ENCODE measurements at places on chromosomes 1 and 21. TPM values are rescaled to one million over a fixed set of nuclear protein-coding genes. Genes with fewer than 3 reads are reported as not detected.
A peak's percentile ranks its signal among the peaks of the same experiment; 100 is the strongest.

Gene OR2M7
- total RNA-seq, result not detected

- ATAC-seq, result no peak
Observed at GRCh38 chr1:53276902-53277281, 38.6 kb upstream of the MAGOH start.

DNA sequence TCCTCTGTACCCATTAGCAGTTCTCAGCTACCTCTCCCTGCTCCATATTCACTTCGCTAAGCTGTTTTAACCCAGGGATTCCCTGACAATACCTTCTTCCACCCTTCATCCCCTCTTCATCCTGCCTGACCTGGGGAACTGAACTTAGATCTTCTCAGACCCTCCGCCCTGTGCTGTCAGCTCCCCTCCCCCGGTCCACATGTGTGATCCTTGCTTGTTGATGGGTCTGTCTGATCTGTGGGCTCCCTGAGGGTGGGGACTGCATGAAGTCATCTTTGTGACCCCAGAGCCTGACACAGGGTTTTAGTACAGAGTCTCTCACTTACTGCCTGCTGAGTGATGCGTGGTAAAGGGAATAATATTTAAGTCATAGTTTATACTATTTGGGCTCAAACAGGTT, 11.8 kb downstream of the CHAF1B start:
- ATAC-seq, result no peak

DNA sequence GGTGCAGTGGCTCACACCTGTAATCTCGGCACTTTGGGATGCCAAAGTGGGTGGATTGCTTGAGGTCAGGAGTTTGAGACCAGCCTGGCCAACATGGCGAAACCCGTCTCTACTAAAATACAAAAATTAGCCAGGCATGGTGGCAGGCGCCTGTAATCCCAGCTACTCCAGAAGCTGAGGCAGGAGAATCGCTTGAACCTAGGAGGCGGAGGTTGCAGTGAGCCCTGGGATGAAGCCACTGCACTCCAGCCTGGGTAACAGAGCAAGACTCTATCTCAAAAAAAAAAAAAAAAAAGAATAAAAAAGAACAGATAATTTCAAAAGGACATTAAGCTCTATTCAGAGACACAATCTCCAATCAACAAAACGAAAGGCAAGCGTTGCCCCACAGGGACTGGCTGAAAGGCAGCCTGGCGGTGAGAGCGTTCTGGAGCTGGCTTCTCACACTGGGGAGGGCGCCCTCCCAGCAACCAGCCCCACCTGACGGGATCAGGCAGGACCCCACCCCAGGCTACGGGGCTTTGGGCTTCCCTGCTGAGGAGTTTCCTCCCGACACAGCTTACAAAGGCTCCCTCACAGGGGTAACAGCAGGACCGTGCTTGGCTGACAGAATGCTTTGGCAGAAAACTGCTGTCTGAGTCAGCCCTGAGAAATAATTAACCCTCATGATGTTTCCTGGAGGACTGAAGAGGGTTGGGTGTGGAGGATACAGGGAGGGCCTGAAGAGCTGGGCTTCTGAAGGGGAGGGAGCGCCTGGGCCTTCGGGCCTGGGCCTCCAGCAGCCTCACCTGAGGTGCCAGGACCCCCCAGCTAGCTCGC, 31.1 kb upstream of the SRP9 start:
- no peak for ATAC-seq

Gene HMCN1
- total RNA-seq, result 0.06 TPM

- no peak for ATAC-seq
Observed at GRCh38 chr1:54498383-54499096, 49.5 kb upstream of the ACOT11 start.

DNA sequence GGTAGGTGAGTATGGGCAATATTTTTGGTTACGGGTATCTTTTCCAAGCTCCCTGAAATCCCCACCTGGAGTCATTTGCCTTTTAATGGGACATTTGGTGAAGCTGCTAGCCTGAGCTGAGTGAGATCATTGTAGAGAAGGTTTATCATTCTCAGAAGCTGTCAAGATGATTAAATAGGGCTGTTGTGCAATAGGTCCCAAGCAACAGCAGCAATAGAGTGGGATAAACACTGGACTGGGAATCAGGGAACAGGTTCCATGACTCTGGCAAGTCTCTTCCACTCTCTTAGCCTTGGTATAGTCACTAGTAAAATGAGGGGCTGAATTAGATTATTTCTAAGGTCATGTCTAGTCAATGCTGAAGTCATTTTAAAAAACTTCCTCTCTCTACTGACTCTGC, 30.3 kb upstream of the FAM78B start:
- no peak for ATAC-seq

Gene PGBD5
- not detected for total RNA-seq

DNA sequence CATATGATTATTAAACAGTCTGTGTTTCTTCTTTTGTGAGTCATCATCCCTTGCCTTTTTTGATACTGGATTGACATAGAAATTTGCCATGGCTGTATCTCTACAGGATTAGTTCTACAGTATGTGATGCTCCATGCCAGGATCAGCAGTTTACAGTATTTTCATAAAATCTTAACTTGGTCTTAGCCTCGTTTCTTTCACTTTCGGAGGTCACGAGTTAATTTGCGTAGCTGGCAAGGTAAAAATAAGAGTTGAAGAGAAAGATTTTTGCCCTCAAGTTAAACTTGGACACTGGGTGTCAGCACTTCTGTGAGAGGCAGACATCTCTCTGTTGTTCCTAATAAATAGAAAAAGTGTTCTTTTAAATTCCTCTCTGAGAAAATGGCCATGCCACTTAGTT, 79.1 kb downstream of the CACNA1E start:
- ATAC-seq, result no peak

DNA sequence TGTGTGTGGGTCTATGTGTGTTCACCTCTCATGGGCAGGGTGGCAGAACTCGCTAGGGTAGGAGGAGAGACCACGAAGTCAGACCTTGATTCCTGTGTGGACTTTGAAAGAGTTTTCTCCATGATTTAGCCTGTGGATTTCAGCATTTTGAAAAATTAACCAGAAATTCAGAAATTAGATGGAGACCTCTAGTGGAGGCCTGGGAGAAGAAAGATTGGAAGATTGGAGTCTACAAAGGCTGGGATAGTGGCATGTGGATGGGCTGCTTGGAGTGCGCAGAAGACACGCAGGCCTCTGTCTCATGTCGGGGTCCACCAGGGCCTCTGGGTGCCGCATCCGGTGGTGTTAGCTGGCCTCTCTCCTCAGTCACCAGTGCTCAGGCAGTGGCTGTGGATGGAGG, 18.9 kb upstream of the IGSF5 start:
- no peak for ATAC-seq

DNA sequence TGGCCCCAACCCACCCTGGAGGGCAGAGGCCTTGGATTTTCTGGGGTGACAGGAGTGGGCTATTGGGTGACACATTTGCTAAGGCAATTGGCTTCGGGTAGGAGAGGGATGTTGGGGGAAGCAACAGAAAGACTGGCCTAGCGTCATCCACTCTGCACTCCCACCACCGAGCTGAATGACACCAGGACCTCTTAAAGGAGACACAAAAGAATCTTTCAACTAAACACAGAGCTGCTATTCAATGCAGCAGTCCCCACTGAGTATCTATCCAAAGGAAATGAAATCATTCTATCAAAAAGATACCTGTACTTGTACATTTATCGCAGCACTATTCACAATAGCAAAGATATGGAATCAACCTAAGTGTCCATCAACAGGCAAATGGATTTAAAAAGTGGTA, 6.2 kb downstream of the TFF2 start:
- no peak for ATAC-seq

DNA sequence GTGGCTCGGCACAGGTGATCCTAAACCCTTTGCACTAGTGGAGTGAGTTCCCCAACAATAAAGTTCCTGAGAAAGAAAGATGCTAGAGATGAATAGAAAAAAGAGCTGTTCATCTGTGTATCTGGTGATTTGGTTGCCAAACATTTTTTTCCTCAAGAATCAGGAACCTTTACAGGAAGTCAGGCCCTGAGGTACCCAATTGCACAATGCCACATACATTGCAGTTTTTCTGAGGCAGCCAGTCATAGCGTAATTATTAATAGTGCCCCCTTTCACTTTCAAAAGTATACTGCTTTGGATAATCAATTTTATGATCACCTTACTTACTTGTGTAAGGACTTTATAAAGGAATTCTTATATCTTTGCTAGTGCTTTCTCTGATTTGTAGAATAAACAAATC, 346.3 kb upstream of the POU3F1 start:
- no peak for ATAC-seq

DNA sequence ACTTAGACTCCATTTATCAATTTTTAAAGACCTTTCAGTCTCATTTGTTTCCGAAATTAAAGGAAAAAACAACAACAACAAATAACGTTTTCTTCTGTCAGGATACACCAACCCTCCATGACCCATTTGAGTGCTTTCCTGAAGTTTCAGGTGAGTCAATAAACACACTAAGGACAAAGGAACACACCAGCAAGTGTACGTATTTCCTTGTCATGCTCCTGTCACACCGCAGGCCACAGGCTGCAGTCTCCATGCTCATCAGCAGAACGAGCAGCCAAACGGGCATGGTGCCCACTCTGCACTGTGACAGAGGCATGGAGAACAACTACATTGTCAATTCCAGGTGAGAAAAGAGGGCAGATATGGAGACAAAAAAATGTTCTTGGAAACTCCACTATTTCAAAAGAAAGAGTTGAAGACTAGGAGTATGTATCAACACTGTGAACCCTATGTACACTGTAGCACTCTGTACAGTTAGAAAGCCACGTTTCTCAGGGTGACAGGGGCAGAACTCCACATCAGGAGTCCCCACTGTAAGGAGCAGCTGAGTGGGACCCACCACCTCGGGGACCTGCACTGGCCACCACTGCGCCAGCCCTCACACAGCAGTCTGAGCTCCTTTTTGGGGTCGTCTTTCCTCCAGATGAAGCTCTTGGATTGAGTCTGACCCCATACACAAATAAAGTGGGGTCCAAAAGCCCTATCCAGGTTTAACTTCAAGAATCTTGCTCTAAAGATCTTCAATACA, 2.6 kb downstream of the PTTG1IP start:
- ATAC-seq, result no peak

GRCh38 chr1:119291611-119292206, 76.9 kb upstream of the HAO2 start:
- no peak for ATAC-seq

Gene EDN2
- not detected for total RNA-seq

- ATAC-seq, result no peak
Observed at GRCh38 chr1:188615321-188615720, 1786.6 kb downstream of the PLA2G4A start.

Gene KLHDC9
- not detected for total RNA-seq

GRCh38 chr1:231417513-231417912, 4.6 kb downstream of the EGLN1 start:
- ATAC-seq, result no peak

DNA sequence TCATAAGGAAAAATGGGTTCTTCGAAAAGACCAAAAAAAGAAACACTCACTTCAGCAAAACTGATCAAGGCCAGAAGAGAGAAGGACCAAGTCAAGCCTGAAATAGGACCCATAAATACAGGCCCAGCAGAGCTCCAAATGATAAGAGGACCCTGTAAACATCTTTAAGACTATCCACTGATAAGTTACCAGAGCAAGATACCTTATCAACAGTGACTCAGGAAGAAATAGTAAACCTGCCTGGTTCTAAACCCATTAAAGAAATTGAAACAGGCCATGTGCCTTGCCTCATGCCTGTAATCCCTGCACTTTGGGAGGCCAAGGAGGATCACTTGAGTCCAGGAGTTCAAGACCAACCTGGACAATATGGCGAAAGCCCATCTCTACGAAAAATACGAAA, 81.8 kb upstream of the ERRFI1 start:
- no peak for ATAC-seq

DNA sequence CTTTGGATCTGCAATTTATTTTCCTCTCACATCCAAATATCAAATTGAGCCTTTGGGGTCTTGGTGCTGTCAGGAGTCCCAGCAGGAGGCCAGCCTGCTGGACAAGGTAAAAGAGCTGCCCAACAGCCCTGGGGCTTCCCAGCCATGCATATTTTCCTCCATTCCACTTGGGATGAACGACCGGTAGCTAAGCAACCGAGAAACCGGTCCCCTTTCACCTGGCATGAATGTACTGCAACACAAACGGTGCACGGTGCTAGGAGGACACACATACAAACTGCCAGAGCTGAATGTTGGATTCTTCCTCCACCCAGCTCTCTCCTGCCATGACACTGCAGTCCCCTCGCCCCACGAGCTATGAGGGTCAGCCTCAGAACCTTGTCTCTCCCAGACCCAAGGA, 42.7 kb downstream of the BCAR3 start:
- ATAC-seq, result no peak

DNA sequence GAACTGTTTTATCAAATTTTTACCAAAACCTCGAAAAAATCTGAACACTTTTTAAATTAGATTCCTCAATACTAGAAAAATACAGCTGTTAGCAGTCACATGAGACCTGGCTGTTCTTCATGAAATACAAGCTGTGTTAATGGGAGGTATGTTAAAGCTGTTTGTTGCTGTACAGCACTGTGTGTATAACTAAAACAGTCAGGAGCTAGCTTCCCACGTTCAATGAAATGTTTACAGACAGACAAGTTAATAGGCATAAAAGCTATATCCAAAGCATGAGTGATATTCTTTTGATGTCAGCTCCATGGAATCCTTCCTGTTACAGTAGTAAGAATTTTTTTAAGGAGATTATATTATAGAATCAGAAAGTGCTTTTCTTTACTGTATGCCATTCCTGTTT, 223.2 kb upstream of the FOXD3 start:
- no peak for ATAC-seq

DNA sequence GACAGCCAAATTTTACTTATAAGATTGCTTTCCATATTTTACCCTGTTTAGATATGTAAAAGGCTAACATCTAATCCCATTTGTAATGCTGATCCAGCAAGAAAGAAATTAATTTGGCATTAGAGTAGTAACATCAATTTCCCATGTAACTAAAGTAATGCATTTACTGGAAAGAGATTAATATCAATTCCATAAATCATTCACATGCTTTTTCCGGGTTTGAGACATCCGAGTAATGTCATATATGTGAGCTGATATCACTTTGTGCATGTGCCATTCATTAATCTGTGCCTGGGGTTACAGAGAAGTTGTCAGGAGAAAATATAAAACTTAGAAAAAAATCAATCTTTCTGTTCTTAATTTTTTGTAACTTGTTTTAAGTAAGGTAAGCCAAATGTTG, 206.1 kb downstream of the AGBL4 start:
- ATAC-seq, result no peak

DNA sequence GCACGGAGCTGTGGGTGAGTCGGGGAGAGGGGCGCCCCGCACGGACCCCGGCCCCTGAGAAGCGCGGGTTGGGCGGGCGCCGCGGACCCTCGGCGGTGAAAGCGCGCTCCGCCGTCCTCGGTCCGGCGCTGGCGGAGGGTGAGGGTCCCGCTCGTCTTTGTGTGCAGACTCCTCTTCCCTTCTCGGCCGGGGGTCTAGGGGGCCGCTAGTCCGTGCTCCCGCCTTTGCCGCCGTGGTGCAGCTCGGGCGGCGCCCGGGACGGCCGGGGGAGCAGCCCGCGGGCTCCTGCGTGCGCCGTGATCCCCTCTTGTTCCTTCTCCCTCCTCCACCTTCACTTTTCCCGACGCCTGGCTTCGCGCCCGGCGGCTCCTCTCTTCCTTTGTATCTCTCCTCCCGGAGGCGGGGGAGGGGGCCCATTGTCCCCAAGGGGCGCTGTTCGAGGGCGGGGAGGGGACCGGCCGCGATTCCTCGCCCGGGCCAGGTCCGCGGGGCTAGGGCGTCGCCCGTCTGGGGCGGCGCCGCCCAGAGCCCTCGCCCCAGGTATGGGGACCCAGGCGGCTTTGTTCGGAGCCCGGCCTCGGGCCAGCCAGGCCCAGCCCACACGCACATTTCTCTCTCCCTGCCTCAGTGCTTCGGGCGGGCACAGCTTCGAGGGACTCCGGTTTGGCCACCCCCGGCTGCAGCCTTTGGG, 519 bp downstream of the FNBP1L start:
- ATAC-seq, result peak; percentile 75

- ATAC-seq, result no peak
Observed at GRCh38 chr21:24823247-24823646, 784.0 kb downstream of the MRPL39 start.
